Amniotic stem cell (primary cell): ENCODE measurements at places on chromosomes 3 and 15.

DNA sequence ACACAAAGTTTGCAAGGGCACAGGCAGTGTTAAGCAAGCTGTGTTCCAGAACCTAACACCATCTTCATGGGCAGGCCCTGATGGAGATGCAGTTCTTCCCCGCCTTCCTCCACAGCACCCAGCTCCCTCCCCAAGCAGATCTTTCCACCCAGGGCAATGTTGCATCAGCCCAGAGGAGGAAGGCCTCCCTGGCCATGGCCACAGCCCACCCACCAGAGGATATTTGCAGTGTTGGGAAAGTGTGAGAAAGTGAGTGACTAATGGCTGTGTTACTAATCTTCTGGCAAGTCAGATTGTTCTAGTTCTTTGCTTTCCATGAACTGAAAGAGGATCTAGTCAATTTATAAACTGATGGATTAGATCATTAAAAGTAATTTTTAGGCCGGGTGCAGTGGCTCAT lies 42.0 kb upstream of the ATP10A start:
- no peak for DNase-seq

- DNase-seq = no peak
These were observed 50.5 kb downstream of the MYO1E start for GRCh38 chr15:59322056-59322759.

DNA sequence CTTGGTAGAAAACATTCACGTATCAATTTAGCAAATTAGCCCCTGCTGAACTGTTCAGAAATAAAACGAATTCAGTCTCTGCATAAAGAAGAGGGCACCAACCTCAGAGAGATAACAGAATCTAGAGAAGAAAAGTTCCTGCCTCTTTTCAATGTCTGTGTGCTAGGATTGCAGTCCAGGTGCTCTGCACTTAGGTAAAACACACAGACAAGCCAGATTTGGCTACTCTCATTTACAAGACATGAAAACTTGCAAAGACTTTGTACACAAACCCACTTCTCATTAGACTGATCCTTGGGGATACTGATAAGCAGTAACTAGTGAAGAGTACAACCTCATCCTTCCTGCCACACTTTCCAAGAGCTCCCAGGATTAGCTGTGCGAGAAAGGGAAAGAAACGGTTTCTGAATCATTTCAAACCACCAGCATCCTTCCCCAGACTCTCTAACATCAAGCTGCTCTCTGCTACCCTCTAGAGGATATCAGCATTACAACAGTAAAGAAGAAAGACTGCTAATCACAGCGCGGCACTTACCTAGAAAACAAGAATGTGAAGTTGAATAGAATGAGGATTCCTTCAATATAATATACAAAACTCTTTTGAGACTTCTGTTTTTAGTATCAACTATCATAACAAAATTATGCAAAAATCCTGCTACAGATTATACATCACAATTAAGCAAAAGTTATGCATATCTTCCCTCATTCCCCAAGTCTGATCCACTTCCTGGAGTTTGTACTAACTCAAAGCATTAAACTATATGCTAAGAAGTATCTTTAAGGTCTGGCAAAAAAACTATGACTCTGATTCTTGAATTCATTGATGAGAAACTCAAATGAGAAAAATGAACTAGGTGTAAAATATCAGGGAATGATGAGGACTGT lies 306.4 kb downstream of the MAGI1 start:
- peak; percentile 50 for DNase-seq

- no peak for DNase-seq
These were observed 360.4 kb downstream of the ULK4 start for GRCh38 chr3:41601404-41601987.

- no peak for DNase-seq
These were observed 355.8 kb upstream of the ARRDC4 start for GRCh38 chr15:97604677-97605076.

DNA sequence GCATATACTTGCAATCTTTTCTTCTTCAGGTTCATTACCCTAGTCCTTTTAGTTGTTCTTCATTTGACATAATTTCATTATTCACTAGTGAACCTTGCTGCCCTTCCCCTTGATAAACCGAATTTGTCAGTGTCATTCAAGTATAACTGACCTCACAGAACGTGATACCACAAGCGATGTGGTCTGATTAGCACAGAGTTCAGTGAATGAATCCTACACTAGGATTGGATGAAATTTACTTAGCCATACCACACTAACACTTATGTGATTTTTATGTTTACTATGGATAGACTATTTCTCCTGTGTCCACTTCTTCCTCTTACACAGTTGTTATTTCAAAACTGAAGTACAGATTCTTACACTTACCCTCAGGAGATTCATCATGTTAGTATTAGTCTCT lies 27.2 kb downstream of the CD86 start:
- no peak for DNase-seq

GRCh38 chr3:72380193-72380592 lies 468.1 kb downstream of the SHQ1 start:
- no peak for DNase-seq

GRCh38 chr3:125120379-125121122 lies 64.8 kb upstream of the HEG1 start:
- DNase-seq = no peak

DNA sequence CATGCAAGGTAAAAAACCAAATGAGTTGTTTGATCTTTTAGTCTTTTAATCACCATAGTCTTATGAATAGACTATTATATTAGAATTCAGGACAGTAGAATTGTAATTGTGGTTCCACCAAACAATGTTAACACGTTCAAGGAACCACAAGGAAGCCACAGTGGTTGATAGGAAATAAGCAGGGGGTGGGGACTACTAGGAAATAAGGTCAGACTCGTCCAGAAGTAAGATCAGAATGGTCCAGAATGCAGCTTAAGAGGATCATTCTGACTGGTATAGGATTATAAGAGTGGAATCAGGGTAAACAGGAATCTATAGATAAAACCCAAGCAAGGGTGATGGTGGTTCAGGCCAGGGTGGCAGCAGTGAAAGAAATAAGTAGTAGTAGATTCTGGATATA lies 7.5 kb downstream of the MYNN start:
- DNase-seq = no peak

GRCh38 chr3:1087066-1087560 lies 5.7 kb upstream of the CNTN6 start:
- DNase-seq = no peak

DNA sequence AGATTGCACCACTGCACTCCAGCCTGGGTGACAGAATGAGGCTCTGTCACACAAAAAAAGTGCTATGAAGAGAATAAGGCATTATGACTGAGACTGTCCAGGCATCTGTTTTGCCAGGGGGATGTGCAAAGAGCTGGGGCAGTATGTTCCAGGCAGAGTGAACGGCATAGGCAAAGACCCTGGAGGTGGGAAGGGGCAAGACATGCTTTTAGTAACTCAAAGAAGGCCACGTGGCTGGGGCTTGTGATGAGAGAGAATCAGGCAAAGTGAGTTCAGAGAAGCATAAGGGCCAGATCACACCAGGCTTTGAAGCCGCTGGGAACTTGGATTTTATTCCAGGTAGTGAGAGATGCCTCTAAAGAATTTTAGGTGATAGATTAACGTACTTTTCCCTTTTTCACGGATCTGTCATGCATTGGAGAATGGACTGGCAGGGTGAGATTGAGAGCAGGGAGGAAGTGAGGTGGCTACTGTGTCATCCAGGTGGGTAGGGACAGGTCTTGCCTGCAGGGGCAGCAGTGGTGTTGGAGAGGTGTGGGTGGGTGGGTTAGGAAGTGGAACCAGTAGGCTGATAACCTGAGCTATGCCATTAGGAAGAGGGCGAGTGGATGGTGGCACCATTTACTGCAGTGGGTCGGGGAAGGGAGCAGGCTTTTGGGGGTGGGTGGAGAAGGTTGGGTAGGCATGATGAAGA lies 31.7 kb downstream of the ATP2B2 start:
- DNase-seq = no peak

DNA sequence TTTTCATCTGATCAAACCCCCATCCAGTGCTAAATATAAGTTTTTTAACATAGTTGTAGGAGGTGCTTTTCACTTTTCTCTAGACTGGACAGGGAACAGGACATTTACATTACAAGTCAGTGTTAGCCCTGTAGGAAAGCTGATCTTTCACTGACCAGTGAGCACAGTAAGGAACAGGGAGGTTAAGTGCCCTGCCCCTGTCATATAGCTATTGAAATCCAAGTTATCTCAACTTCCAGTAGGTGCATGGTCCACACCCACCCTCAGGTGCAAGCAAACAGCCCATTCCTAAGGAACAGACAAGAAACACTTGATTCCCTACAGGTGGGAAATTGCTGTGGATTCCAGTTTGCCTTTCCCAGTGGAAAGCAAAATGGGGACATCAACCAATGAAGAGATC lies 79.1 kb upstream of the EIF1B start:
- DNase-seq = no peak

- no peak for DNase-seq
These were observed 215.6 kb upstream of the UMPS start for GRCh38 chr3:124514683-124515082.

DNA sequence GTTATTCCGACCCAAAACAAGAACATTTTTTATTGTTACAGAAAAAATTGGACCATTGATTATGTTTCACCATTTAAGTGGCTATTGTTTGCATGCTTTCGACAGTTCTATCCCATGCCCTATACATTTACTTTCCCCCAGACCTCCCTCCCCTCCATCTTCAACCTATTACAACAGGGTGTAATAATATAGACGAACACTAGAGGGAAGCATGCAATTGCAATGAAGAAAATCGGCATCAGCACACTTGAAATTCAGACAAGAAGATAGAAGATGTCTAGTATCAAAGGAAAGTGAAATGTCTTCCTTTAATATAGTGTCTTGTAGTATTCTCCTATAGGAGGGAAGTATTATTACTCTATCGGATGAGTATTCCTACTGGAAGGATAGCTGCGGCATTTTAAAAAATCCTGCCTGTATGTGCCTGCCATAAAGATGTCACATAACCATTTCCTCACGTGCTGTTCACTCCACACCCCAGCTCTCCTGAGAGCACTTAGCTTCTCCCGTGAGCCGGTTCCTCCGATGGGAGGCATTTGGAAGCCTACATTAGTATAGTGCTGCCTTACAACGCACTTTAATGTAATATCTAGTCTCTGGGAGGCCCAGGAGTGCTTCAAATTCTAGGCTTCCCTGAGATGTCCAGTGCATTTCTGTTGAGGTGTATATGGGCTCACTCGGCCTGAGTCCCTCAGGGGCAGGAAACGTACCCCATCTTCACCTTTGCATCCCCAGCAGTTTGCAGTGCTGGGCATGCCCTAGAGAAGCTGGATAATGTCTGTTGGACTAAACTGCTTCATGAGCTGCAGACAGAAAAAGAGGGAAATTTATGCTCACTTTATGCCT lies 17.8 kb upstream of the ERICH6 start:
- DNase-seq = peak; percentile 29

GRCh38 chr15:40287968-40288367 lies 5.1 kb upstream of the ANKRD63 start:
- no peak for DNase-seq

DNA sequence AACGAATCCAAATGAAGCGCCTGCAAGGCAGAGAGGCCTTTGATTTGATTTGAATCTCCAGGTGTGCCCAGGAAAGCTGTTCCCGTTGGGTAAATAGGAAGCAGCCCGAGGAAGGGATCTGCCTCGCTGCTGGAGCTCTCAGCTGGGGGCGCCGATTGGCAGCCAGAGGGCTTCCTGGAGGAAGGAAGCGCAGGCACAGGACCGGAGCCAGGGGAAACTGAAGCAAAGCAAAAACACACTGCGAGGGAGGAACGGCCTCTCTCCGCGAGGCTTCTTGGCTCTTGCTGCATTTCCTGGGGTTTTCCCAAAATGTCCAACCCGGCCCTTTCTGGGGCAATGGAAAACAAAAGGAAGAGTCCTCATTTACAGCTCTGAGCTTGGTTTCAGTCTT lies 80.3 kb downstream of the TMEM266 start:
- DNase-seq = no peak

DNA sequence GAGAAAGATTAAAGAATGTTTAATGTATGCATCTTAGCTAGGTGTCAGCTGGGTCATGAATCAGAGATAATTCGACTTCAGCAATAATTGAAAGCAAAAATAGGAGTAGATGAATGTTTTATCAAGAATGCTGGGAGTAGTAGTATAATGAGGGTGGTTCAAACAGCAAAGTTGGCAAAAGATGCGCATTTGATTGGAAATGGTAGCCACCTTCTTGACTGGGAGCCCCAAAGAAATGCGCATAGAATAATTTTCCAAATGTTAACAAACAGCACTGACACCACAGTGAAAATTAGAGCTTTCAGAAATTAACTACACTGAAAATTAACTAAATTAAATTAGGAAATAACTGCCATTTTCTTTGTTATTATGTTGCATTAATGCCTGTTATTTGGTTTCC lies 195.8 kb downstream of the TUSC7 start:
- DNase-seq = no peak

DNA sequence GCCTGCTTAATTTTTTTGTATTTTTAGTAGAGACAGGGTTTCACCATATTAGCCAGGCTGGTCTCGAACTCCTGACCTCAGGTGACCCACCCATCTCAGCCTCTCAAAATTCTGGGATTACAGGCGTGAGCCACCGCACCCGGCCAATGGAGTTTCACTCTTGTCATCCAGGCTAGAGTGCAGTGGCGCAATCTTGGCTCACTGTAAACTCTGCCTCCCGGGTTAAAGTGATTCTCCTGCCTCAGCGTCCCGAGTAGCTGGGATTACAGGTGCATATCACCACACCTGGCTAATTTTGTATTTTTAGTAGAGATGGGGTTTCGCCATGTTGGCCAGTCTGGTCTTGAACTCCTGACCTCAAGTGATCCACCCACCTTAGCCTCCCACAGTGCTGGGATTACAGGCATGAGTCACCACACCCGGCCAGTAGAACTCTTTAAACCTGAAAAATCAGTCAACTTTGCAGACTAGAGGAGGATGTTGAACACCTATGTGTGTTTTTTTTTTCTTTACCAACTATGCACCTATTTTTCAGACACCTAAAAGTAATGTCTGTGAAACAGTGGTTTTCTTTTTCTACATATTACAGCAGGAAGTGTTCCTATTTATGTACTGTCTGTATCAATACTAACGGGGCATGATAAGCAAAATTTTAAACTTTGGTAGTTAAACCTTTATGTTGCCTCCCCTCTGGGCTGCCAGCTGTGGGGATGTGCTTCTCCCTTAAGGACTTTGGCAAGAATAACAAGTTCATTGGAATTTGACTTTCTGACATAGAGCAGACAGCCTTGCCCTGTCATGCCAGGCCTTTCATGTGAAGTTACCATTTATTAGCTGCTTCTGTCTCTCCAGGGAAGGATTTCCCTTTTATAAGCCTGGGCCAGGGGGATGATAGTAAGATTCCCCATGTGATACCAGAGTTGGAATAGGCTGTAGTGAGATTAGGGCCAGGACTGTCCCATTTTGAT lies 8.1 kb downstream of the ARIH2 start:
- no peak for DNase-seq
